Left lung (tissue), 14 donors: ENCODE measurements at places on chromosomes 11 and 22.
A peak's percentile ranks its signal among the peaks of the same experiment; 100 is the strongest.

DNA sequence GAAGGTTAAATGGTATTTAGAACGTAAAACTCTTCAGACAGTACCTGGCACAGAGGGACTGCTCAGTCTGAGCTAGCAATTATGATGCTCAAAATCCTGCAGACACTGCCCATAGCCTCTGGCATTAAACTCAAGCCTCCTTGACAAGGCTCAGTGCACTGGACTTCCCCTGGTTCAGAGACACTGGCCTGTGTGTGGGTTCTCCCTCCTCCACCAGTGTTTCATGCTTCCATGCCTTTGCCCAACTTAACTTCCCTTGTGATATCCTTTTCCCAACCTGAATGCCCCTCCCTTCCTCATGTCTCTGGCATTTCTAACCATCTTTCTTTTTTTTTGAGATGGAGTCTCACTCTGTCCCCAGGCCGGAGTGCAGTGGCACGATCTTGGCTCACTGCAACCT lies 9.1 kb downstream of the LTBP3 start:
- H3K4me1 ChIP-seq, result peaks cover 47% of the 10 kb centered on the region
- no peaks in the 10 kb centered on the region for H3K27me3 ChIP-seq
- no peak for DNase-seq
- no peak overlapping the region for H3K4me3 ChIP-seq
- H3K27ac ChIP-seq, result no peak overlapping the region
- H3K36me3 ChIP-seq, result no peaks in the 10 kb centered on the region

DNA sequence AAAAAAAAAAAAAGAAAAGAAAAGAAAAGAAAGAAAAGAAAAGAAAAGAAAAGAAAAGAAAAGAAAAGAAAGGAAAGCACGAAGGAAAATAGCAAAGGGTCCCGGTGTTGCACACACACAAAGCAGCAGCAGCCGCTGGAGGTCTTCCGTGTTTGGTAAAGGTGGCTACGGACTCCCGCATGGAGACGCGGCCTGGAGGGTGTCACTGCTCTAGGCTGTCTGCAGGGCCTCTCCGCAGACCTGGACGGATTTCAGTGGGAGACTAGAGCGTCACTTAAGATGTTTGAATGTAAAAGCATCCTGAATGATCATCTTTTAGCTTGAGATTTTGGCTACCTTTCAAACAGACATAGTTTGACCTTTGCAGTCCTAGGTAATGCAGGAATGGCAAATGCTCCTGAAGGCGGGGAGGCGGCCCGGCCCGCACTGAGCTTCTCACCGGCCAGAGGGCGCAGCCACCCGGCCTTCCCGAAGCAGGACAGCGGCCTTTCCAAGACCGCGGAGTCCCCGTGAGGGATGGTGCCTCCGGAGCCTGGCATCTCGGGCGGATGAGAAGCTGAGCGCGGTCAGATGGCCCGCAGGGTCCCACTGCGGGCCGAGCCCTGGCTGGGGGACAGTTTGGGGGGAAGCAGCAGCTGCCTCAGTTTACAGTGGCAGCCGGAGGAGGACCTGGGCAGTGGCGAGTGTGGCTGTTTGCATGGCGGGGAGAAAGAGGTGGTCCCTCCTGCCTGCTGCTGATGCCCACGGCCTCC lies 18.5 kb downstream of the KRTAP5-5 start:
- H3K4me1 ChIP-seq, result no peaks in the 10 kb centered on the region
- H3K27me3 ChIP-seq, result peaks cover 22% of the 10 kb centered on the region
- H3K36me3 ChIP-seq, result no peaks in the 10 kb centered on the region
- DNase-seq, result peak; percentile 73
- no peak overlapping the region for H3K27ac ChIP-seq

GRCh38 chr11:118649941-118650340 lies 29.5 kb downstream of the TREH start:
- no peak overlapping the region for H3K4me3 ChIP-seq
- H3K36me3 ChIP-seq, result peaks cover 80% of the 10 kb centered on the region
- H3K27me3 ChIP-seq, result no peaks in the 10 kb centered on the region
- no peak overlapping the region for H3K27ac ChIP-seq
- no peaks in the 10 kb centered on the region for H3K4me1 ChIP-seq
- DNase-seq, result no peak

DNA sequence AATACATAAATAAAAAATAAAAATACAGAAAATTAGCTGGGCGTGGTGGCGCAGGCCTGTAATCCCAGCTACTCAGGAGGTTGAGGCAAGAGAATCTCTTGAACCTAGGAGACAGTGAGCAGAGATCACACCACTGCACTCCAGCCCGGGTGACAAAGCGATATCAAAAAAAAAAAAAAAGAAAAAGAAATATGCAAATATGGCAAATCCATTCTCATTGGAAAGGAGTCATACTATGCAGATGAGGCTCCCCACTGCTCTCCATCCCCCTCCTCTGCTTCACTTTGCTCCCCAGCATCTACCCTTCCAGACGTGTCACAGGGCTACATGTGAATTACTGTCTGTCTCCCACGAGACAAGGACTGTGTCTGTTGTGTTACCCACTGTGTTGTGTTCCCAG lies 36.3 kb upstream of the PDGFB start:
- peaks cover 3% of the 10 kb centered on the region for H3K4me1 ChIP-seq
- no peak overlapping the region for H3K4me3 ChIP-seq
- peak overlapping the region; percentile 80 for H3K27ac ChIP-seq
- no peaks in the 10 kb centered on the region for H3K27me3 ChIP-seq

- no peak overlapping the region for H3K4me3 ChIP-seq
- no peaks in the 10 kb centered on the region for H3K4me1 ChIP-seq
- H3K27ac ChIP-seq, result no peak overlapping the region
- no peaks in the 10 kb centered on the region for H3K36me3 ChIP-seq
- H3K27me3 ChIP-seq, result no peaks in the 10 kb centered on the region
Observed at GRCh38 chr11:93067881-93068390, 98.5 kb downstream of the MTNR1B start.

DNA sequence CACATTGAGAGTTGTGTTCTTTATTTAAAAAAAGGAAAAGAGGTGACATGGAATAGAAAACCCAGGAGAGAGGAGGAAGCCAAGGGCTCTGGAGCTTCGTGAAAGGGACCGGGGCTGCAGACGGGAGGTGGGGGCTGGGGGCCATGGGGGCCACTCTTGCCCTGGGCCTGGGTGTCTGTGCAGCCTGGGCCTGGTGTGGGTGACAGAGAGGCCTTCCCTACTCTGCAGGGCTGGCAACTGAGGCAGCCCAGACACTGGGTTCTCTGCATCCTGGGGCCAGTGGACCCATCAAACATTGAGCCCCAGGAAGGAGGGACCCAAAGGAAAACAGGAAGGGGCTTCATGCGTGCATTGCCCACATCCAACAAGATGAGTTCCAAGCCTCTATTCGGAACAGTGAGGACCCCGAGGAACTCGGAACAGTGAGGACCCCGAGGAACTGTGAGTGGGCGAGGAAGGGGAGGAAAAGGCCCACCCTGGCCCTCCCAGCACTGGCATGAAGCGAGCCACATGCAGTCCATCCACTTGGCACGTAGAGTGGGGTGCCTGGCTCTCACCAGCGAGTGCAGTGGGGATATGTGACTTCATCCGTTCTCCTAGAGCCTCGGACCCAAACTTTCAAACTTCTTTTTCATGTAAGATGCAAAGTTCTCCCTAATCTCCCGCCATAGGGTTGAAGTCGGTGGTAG lies 1121.6 kb downstream of the BRD1 start:
- no peak overlapping the region for H3K4me3 ChIP-seq
- no peaks in the 10 kb centered on the region for H3K4me1 ChIP-seq
- H3K27me3 ChIP-seq, result no peaks in the 10 kb centered on the region

- H3K27me3 ChIP-seq, result peaks cover 29% of the 10 kb centered on the region
- no peak overlapping the region for H3K4me3 ChIP-seq
- H3K27ac ChIP-seq, result no peak overlapping the region
- no peak for DNase-seq
- H3K36me3 ChIP-seq, result no peaks in the 10 kb centered on the region
- H3K4me1 ChIP-seq, result peaks cover 6% of the 10 kb centered on the region
Observed at GRCh38 chr22:48256776-48257684, 1494.6 kb downstream of the TBC1D22A start.

DNA sequence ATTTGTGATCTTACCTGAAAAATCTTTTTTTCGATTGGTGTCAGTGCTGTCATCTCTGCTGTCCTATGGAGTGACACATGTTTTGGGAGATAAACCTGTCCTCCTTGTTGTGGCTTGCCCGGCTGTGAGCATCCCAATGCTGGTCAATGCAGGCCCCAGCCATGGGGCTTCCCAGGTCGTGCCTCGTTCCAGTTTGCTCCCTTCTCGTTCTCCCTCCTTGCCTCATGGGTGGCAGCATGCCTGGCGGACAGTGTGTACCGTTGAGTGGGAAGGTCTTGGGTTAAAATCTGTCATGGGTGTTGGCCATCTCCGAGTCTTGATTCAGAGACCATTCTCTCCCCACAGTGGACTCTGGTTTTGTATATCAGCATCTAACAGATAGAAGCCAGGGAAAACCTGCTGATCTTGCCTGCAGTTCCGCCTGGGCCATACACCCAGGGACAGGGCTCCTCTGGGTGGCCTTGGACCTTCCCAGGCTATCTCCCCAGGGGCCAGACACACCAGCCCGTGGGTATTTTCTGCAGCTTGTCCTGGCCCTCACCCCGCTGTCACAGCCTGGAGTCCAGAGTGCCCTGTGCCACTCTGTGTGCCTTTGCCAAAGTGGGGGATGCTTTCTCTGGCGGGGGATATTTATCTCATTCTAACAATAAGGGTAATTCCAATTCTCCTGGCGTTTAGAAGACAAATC lies 208.1 kb downstream of the TBC1D22A start:
- no peaks in the 10 kb centered on the region for H3K27me3 ChIP-seq
- H3K36me3 ChIP-seq, result peaks cover 16% of the 10 kb centered on the region
- no peak overlapping the region for H3K4me3 ChIP-seq
- H3K27ac ChIP-seq, result peak overlapping the region; percentile 69
